CD4-positive, alpha-beta memory T cell (primary cell): ENCODE measurements at places on chromosomes 4 and X.

DNA sequence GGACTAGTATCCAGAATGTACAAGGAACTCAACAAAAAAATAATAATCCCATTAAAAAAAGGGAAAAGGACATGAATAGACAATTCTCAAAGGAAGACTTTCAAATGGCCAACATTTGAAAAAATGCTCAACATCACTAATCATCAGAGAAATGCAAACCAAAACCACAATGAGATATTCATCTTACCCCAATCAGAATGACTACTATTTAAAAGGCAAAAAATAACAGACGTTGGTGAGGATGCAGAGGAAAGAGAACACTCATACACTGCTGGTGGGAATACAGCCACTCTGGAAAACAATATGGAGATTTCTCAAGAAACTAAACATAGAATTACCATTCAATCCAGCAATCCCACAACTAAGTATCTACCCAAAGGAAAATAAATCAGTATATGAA, 133.1 kb downstream of the KDR start:
- no peak for DNase-seq

DNA sequence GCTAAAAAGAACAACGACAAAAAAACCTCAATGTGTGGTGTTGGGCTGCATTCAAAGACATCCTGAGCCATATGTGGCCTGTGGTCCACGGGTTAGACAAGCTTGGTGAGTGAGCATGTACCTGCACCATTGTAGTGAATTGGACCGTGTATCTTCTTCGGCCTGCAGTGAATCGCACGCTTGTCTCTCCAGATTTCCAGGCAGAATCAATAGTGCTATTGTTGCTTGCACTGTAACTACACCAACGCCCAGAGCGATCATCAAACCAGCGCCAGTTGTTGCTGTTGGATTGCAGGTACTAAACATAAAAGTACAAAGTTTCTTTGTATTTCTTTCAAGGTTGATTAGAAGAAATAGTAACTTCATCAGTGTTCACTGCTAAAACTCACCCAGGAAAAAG, 101.6 kb downstream of the HUWE1 start:
- DNase-seq: no peak

DNA sequence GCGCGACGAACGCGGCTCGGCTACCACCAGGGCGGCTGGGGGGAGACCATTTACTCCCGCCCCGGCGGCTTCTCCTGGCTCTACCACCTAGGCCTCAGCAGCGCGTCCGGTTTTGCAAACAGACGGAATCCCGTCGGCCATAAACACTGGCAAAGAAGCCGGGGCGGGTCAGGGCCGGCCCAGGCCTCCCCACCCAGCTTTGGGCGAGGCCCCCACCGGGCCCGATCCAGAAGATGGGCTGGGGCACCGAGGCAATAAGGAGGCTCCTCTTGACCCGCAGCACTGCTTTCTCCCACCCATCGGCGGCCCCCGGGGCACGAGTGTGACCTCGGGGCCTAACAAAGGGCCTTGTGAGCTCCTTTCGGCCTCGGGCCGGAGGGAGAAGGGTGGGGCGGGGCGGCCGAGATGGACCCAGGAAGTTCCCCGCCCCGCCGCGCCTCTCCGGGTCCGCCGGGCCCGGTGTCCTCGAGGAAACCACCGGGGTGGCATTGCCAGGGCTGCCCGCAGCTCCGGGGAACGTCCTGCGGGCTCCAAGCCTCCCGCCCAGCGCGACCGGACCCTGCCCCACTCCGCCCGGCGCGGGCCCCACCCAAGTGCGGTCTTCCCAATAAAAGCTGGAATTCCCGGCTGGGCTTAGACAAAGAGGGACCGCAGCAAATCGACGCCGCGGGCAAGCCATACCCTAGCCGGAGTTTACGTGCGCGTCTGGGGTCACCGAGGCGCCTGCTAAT, 5.9 kb downstream of the BCOR start:
- DNase-seq: no peak

GRCh38 chrX:81229229-81229628, 27.3 kb downstream of the SH3BGRL start:
- no peak for DNase-seq

- no peak for DNase-seq
These were observed 228.1 kb downstream of the ARHGAP24 start for GRCh38 chr4:85703096-85703495.

DNA sequence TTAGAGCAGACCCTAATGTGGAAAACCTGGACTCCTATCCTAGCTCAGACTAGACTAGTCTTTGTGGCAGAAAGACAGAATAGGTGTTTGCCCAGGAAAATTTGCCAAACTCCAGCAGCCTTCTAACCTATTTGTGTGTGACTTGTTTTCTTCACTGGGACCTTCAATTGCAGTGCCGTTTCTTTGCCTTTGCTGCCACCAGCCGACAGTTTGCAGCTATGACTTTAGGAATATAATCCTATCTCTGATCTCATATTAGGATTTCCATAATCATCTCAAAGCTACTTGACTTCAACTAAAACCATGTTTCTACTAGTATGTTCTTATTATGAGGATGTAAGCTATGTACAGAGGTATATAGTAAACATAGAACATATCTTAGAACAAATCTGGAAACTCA, 60.2 kb upstream of the PGAM4 start:
- DNase-seq: no peak

- no peak for DNase-seq
These were observed 90.0 kb downstream of the AREG start for GRCh38 chr4:74534936-74535335.

- DNase-seq: no peak
These were observed 12.7 kb downstream of the ADGRA3 start for GRCh38 chr4:22502895-22503814.

DNA sequence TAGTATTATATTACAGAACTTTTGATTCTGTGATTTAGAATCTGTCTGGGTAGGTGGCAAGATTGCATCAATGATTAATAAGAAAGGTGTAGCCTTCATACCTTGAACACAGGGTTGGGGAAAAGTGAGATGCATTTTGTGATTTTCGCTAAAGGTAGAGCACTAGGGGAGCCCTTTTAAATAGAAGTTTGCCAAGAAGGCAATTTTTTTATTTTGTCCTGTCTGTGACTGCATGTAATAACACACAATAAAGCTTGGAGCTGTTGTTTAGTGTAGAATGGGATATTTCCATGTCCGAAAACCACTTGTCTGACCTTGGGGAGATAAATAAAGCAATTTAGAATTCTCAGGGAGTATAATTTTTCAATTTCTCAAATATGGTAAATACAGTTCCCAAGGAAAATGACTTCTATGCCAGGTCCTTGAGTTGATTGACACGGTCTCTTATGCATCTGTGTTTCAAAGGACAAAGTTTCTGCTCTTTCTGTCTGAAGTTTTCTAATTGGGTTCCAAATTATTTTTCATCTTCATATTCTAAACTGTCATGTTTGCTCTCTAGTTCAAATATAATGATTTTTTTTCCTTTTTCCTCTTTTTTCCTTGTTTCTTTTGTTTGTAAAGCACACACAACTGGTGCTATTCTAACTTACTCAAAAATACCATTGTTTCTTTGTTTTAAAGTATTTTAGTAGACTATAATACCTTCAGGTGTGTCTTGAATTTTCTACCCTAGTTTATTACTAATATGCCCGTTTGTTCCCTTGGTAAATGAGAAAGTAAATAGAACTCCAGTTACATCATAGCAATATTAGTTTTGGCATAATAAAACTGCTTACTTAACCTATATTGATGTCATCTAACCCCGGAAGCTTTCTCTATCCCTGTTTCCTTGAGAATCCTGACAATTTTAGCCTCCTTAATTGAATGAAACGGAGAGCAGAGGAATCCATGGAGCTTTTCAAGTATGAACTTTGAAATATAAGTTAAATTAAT, 87.8 kb upstream of the BMPR1B start:
- DNase-seq: no peak

GRCh38 chr4:128284317-128284716, 3.3 kb downstream of the PGRMC2 start:
- no peak for DNase-seq

GRCh38 chrX:49627086-49627777, 28.4 kb downstream of the GAGE1 start:
- DNase-seq: no peak

DNA sequence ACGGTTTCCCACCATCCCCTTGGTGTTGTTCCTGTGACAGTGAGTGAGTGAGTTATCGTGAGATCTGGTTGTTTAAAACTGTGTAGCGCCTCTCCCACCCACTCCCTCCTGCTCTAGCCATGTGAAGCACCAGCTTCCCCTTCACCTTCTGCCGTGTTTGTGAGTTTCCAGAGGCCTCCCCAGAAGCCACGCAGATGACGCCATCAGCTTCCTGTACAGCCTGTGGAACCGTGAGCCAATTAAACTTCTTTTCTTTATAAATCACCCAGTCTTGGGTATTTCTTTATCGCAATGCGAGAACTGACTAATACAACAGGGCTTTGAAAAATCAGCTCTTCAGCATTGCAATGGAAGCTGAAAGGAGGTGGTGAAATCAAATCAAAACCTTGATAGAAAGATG, 50.0 kb downstream of the FGFBP1 start:
- DNase-seq: no peak

- no peak for DNase-seq
These were observed 128.0 kb downstream of the ARHGEF9 start for GRCh38 chrX:63656871-63657580.

DNA sequence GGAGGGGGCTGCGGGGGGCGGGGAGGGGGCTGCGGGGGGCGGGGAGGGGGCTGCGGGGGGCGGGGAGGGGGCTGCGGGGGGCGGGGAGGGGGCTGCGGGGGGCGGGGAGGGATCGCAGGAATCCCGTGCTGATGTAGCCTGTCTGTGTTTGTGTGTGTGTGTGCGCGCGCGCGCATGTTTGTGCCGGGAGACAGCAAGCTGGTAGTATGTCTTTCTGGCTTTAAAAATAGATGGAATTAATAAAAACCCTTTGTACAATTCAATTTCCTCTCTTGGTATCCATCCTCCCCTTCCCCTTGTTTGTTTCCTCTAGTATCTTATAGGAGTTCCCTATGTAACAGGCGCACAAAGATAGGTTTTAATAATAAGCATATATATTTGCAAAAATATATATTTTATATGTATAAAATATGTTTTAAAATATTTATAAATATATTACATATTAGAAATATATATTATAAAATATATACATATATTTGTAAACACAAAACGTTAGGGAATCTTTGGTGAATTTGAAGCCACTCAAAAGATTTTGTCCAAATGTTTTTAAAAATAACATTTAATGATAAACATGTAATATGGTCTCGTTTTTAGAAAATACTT, 782 bp downstream of the ARHGAP24 start:
- DNase-seq: no peak

GRCh38 chr4:142083264-142083663, 446.9 kb downstream of the IL15 start:
- DNase-seq: no peak

- no peak for DNase-seq
These were observed 47.3 kb upstream of the SRPX start for GRCh38 chrX:38268011-38268410.

GRCh38 chr4:182589100-182589499, 328.1 kb downstream of the DCTD start:
- DNase-seq: no peak

DNA sequence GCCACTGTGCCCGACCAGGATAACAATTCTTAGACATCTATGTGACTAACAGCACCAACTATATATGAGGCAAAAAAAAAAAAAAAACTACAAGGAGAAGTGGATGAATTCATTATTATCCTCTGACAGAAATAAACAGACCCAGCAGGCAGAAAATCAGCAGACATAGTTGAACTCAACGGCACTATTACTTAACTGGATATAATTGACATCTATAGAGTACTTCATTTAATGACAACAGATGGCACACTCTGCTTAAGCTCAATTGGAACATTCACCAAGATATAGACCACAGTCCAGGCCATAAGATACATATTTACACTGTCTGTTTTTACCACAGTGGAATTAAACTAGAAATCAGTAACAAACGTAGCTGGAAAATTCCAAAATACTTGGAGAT, 13.3 kb downstream of the CLDN22 start:
- DNase-seq: no peak

DNA sequence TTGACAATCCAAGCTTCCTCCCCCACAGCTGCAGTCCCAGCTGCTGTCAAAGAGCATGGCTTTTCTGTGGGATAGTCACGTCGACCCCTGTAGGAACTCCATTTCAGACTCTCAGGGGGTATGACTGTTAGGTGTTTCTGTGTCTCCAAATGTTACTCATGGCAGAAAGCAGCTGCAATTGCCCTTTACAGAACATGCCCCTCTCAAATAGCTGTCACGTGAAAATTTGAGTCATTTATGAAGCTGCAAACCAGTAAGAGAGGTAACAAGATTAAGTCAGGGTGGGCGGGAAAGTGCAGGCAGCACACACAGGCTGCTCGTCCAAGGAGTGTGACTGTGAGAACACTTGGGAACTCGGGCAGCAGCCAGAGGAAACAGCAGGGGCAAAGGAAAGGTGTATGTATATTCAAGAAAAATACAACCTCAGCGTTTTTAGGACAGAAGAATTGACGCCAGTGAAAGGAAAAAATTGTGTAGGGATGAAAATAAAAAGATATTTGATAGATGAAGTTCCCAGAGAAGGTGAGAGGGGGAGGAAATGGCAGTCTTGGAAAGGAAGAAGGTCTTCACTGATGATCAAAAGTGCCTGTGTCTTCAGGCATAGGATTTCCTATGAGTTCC, 66.5 kb upstream of the TMEM184C start:
- DNase-seq: no peak

- no peak for DNase-seq
These were observed 2.1 kb downstream of the NSG1 start for GRCh38 chr4:4388836-4389575.

GRCh38 chrX:40107291-40108161, 9.8 kb upstream of the BCOR start:
- no peak for DNase-seq

DNA sequence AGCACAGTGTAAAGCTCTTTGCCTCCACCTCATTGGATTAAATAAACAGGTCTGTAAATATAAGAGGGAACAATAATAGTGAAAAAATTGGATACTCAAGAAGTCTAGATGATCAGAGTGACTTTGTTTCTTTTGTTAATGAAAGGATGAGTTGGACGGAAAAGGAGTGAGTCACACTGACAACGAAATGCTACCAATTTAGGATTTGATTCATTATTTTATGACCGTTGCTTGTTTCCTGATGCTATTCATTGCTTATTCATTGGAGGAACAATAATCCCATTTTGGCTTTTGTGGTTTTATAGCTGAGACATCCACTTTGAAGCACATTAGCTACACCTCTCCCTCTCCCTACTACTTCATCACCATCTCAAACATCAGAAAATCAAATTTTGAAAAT, 74.4 kb upstream of the DYNLT3 start:
- DNase-seq: no peak

- peak; percentile 20 for DNase-seq
These were observed 595 bp downstream of the KLHL34 start for GRCh38 chrX:21657318-21658151.

DNA sequence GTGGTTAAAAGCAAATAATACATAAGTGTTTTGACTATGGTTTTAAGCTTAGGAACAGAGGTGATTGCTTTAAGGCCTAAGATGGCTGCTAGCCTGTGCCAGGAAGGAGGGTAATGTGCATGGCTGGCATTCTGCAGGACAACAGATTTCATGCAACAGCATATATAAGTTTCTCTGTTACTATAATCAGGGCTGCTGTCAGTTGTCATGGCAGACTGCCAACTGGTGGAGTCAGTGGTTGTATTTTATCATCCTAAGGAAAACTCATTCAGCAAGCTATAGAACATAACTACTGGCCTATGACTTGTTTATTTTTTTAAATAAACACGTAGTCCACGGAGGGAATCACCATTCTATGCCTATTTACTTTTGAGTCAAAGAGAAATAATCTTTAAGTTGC, 77.7 kb upstream of the DCAF8L1 start:
- no peak for DNase-seq

GRCh38 chr4:108937066-108937465, 174.2 kb upstream of the ETNPPL start:
- no peak for DNase-seq
